ENCODE measurements at places on chromosomes 16 and 17.

GRCh38 chr16:14658063-14658462, 25.3 kb downstream of the BFAR start:
- DNase-seq, result no peak

DNA sequence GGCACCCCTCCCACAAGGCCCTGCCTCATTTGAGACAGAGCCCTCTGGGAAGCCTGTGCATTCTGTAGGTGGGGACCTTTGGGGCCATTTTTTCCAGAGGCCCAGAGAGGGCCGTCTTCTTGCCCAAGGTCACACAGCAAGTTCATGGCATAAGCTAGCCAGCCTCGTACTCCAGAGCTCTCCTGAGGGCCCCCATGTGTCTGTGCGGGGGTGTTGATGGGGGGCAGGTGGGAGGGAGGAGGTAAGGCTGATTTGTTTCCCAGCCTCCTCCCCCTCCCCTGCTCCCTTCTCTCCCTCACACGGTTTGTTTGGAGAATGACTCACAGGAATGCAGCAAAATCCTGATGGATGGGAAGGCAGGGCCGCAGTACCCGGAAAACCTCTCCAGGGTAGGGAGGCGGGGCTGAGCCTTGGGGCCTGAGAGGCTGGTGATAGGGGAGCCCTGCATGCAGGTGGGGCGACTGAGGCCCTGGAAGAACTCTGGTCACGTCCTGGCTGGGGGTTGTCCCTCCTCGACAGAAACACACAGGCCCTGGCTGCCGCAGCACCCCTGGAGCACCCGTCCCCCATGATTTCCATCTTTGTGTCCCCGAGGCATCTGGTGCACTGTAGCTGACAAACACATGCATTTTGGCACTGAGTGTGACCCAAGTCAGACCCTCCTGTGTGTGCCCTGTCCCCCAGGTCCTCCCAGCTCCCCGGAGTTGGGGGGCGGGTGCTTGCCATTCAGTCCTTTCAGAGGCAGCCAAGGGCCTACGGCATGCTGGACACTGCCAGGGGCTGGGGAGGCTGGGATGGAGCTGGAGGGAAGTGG, 29.7 kb downstream of the RAI1 start:
- peak; percentile 63 for DNase-seq

DNA sequence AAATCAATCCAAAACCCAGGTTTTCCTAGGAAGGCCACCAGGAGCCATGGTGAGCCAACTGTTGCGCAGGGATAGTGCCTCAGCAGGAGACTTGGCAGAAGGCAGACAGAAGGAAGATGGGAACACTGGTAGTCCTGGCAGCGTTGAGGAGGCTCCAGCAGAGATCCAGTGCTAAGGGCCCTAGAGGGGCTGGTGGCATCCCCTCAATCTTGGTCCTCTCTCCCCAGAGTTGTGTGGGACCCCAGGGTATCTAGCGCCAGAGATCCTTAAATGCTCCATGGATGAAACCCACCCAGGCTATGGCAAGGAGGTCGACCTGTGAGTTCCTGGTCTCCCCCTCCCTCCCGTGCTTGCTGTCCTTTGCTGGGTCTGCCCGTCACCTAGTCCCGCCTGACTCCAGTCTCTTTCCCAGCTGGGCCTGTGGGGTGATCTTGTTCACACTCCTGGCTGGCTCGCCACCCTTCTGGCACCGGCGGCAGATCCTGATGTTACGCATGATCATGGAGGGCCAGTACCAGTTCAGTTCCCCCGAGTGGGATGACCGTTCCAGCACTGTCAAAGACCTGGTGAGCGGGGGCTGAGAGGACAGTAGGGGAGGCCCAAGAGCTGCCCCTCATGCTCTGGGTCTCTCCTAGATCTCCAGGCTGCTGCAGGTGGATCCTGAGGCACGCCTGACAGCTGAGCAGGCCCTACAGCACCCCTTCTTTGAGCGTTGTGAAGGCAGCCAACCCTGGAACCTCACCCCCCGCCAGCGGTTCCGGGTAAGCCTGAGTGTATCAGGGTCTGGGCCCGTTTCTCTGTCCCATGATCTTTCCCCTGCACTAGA, 5.7 kb downstream of the CFAP119 start:
- DNase-seq, result no peak

DNA sequence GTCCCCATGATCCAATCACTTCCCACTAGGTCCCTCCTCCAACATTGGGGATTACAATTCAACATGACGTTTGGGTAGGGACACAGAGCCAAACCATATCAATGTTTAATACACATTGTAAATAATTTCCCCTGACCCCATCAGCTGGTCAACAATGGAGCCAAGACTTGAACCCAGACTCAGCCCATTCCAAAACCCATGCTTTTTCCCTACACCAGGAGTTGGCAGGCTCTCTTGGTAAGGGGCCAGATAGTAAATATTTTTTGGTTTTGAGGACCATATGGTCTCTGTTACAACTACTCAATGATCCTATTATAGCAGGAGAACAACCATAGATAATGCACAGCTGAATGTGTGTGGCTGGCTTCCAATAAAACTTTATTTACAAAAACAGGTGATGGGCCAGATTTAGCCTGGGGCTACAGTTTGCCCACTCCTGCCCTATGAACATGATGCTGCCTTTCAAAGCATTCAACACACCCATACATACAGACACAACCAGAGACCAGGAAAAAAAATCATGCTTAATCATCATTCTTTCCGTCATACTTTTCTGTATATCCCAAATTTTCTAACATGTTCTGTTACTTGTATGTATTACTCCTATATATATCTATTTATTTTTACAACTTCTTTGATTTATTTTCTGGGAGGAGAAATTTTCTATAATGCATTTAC, 22.1 kb upstream of the MSI2 start:
- no peak for DNase-seq
